ENCODE measurements at places on chromosomes 1 and 21. TPM values are rescaled to one million over a fixed set of nuclear protein-coding genes. Genes with fewer than 3 reads are reported as not detected.
A peak's percentile ranks its signal among the peaks of the same experiment; 100 is the strongest.

DNA sequence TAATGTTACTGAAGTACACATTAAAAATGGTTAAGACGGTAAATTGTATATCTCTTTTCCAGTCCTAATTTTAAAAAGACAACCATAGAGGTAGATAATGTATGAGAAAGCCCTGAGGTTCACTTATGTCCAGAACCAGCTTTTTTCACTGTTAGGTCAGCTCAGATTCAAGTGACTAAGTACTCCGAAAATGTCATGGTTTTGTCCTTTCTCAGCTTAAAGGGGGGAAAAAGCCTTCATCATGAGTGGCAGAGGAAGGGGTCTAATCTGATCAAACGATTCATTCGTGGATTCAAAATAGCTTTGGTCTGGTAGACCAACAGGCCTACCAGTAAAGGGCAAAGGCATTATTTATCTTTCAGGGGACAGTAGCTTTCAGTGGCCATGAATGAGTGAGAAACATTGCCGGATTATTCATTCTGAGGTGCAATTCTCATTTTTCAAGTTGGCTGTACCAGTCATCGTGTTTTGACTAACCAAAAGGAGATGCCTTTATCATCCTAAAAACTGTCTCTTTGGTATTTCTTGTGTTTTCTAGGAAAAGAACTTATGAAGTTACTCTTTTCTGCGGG lies 208.4 kb downstream of the HHIPL2 start:
- no peaks in the 10 kb centered on the region for H3K4me1 ChIP-seq
- no peak for DNase-seq
- no peaks in the 10 kb centered on the region for H3K27me3 ChIP-seq

GRCh38 chr1:4796161-4797015 lies 142.0 kb downstream of the AJAP1 start:
- no peak overlapping the region for H3K4me3 ChIP-seq
- DNase-seq, result peak; percentile 23
- no peaks in the 10 kb centered on the region for H3K27me3 ChIP-seq
- no peak overlapping the region for H3K27ac ChIP-seq
- no peaks in the 10 kb centered on the region for H3K4me1 ChIP-seq

Gene VHLL
- total RNA-seq, result not detected

DNA sequence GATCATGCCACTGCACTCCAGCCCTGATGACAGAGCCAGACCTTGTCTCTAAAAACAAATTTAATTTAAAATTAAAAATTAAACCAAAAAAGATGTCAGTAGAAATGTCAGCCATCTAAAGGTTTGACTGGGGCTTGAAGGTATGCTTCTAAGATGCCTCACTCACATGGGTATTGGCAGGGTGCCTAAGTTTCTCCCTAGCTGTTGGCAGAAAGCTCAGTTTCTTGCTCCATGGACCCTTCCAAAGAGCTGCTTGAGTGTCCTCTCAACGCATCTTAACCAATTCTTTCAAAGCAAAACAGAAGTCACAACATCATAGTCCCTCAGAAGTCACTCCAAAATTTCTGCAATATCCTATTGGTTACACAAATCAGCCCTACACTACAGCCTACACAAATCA lies 231.0 kb upstream of the ADGRL2 start:
- no peak overlapping the region for H3K4me3 ChIP-seq
- no peaks in the 10 kb centered on the region for H3K27me3 ChIP-seq
- H3K4me1 ChIP-seq, result no peaks in the 10 kb centered on the region
- no peak for DNase-seq
- no peak overlapping the region for H3K27ac ChIP-seq

Gene IVL
- total RNA-seq, result not detected

Gene IGSF3
- total RNA-seq, result 0.91 TPM

- H3K4me1 ChIP-seq, result no peaks in the 10 kb centered on the region
- no peak for DNase-seq
- no peak overlapping the region for H3K4me3 ChIP-seq
- no peaks in the 10 kb centered on the region for H3K36me3 ChIP-seq
- no peak overlapping the region for H3K27ac ChIP-seq
Observed at GRCh38 chr1:232704694-232705680, 75.1 kb upstream of the SIPA1L2 start.

- H3K27me3 ChIP-seq, result peaks cover 68% of the 10 kb centered on the region
- peak; percentile 39 for DNase-seq
- H3K36me3 ChIP-seq, result no peaks in the 10 kb centered on the region
Observed at GRCh38 chr1:181318858-181319235, 164.5 kb upstream of the CACNA1E start.

- peaks cover 3% of the 10 kb centered on the region for H3K36me3 ChIP-seq
- DNase-seq, result no peak
- no peaks in the 10 kb centered on the region for H3K4me1 ChIP-seq
- no peak overlapping the region for H3K27ac ChIP-seq
- H3K4me3 ChIP-seq, result no peak overlapping the region
Observed at GRCh38 chr1:108513044-108513415, 46.9 kb upstream of the EEIG2 start.

Gene NAXE
- 66.6 TPM for total RNA-seq

Gene ZBTB18
- total RNA-seq, result 6.3 TPM

GRCh38 chr1:31102501-31102950 lies 37.0 kb upstream of the PUM1 start:
- no peak overlapping the region for H3K27ac ChIP-seq
- no peak for DNase-seq
- H3K4me1 ChIP-seq, result no peaks in the 10 kb centered on the region
- no peak overlapping the region for H3K4me3 ChIP-seq
- H3K36me3 ChIP-seq, result no peaks in the 10 kb centered on the region
- no peaks in the 10 kb centered on the region for H3K27me3 ChIP-seq

Gene LCE3D
- total RNA-seq, result not detected

All from activated CD8-positive, alpha-beta memory T cell treated with anti-CD3 and anti-CD28 coated beads, Interleukin-2, amount 10 ng/mL, durations not matched to agents 7 days and 5 days (primary cell).